ENCODE measurements at places on chromosomes 4 and X. TPM values are rescaled to one million over a fixed set of nuclear protein-coding genes. Genes with fewer than 3 reads are reported as not detected.

Gene ENPEP
- not detected for total RNA-seq

Gene CT55
- not detected for total RNA-seq

Gene DGAT2L6
- total RNA-seq = not detected

Gene RAB33A
- 23.3 TPM for total RNA-seq

Gene WAS
- total RNA-seq = 81.4 TPM

Gene CCSER1
- not detected for total RNA-seq

Gene XPNPEP2
- 0.42 TPM for total RNA-seq

Gene PPP3CA
- 11.3 TPM for total RNA-seq

Gene NPY2R
- not detected for total RNA-seq

Gene ADGRL3
- not detected for total RNA-seq

Gene SLC16A2
- total RNA-seq = 0.30 TPM

Gene UGT2B15
- not detected for total RNA-seq

DNA sequence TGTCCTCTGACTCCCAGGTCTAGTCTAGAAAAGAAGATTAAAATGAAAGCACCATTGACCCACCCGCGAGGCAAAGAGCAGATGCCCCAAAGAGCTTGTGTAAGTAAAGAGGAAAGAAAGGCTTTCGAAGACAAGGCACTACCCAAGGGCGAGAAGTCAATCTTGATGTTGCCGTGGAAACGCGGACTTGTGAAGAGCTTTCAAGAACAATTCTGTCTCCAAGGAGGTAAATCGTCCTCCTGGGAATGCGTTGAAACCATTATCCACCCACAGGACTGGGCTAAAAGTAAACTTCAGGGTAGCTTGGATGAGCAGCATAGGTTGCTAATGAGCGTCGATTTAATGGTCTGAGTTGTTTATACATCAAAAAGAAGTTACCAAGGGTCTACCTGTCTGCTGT is 189.3 kb downstream of the DHRSX start:
- DNase-seq = no peak

DNA sequence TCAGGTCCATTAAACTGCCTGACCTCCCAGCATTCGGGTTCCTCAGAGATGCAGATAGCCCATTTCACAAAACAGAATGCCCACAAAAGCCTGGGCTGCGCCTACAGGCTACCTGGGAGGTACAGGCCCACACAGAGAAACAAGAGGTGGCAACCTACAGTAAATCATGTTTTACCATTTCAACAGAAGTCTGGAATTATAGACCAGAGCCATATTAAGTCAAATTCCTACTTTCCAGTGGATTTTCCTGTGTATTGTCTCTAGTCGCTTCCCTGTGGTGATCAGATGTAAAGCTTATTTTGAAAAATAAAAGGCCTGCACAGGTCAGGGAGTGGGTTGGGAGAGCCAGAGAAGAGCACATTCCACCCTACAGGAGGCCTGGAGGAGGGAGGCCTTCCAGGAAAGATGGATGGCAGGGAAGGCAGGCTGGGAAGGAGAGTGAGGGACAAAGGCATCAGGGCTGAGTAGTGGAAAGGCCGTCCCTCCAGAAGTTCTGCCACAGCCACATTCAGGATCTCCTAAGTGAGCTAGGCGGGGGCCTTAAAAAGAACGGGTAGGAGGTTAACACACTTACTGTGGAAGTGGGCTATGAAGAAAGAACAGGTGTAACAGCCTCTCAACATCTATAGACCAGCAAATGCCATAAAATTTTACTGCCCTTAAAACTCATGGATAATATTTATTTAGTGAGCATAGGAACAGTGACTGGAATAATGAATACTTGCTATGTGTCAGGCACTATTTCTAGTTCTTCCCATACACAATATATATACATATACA is 19.0 kb upstream of the USO1 start:
- DNase-seq = no peak

- no peak for DNase-seq
Measured at GRCh38 chr4:177453116-177453515, 10.9 kb upstream of the AGA start.

DNA sequence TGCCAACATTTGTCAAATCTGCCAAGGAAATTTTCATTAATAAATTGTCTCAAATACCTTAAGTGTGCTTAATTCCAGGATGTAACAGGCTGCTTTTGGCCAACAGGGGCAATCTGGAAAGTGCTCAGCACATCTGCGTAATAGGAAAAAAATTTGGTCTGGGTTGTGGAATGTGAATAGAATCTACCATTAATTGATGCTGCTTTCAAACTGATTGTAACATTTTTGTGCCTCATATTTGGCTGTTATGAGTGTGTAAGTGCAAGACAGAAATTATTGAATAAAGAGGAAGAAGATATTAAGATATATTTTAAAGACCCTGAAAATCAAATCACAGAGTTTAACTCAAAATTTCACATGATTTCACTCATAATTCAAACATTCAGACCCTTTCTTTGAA is 41.1 kb downstream of the REELD1 start:
- no peak for DNase-seq

DNA sequence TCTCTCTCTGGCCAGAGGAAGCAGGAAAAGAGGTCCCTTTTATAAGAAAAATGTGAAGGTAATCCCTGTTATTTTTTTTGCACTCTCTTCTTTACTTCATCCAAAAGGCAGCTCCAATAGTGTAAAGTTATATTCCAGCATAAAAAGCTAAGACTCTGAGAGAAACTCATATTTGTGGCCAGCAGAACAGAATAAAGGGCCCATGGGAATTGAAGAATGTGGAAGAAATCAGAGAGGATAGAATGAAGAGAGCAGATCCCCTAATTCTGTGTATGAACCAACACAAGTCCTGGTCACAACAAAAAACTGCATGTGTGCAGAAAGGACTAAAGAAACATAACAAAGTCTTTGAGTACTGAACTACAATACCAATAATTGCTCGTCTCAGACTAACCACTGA is 22.3 kb downstream of the RPS6KA6 start:
- no peak for DNase-seq

GRCh38 chrX:15170927-15171326 is 99.0 kb downstream of the ASB9 start:
- no peak for DNase-seq

GRCh38 chr4:73798842-73799241 is 37.6 kb upstream of the CXCL6 start:
- no peak for DNase-seq

DNA sequence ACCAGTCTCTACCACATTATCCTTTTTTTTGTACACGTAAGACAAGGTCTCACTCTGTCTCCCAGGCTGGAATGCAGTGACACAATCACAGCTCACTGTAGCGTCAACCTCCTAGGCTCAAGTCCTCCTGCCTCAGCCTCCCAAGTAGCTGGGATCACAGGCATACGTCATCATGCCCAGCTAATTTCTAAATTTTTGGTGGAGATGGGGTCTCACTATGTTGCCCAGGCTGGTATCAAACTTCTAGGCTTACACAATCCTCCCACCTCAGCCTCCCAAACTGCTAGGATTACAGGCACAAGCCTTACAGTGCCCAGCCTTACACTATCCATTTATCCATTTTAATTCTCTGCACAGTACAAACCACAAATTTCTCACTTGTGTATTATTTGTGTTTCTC is 58.0 kb downstream of the CLOCK start:
- no peak for DNase-seq

- DNase-seq = no peak
Measured at GRCh38 chr4:83150653-83151330, 36.3 kb upstream of the PLAC8 start.

- no peak for DNase-seq
Measured at GRCh38 chr4:55172694-55173287, 47.4 kb upstream of the KDR start.

DNA sequence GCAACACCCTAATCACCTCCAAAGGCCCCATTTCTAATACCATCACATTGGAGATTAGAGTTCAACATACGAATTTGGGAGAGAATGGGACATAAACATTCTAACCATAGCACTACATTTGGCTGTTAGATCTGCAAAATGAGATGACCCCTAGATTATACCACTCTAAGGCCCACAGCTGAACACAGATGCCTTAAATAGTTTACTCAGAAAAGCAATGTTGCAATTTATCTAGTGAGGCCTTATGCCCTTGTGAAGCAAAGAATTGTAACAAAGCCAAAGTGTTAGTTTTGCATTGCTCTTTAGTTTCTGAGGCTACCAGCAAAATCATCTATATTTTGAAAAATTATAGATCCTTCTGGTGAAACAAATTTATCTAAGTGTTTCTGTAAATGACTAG is 31.6 kb upstream of the ARHGEF6 start:
- no peak for DNase-seq

- DNase-seq = no peak
Measured at GRCh38 chr4:7158081-7158750, 34.1 kb upstream of the SORCS2 start.

GRCh38 chr4:140092094-140092851 is 61.7 kb downstream of the MAML3 start:
- no peak for DNase-seq

GRCh38 chr4:152901205-152901604 is 34.9 kb upstream of the FHDC1 start:
- DNase-seq = no peak

DNA sequence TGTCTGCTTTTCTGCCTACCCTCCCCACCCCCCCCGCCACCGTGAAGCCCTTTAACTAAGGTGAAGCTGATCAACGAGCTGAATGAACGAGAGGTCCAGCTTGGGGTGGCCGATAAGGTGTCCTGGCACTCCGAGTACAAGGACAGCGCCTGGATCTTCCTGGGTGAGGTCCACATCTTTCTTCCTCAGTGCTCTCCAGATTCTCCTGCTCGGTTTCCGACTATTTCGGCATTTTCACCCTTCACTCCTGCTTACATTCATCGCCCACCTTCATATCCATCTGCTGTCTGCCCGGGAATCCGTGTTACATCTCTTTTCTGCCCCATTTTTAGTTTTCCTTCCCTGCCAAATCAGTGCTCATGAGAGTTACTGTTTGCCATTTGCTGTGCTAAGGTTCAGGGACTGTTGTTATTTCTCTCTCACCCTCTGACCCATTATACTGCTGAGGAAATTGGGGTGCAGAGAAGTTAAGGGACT is 459 bp downstream of the RBMX2 start:
- DNase-seq = no peak

GRCh38 chrX:128622296-128622695 is 570.1 kb upstream of the ACTRT1 start:
- DNase-seq = no peak

GRCh38 chr4:101415962-101416361 is 68.6 kb upstream of the PPP3CA start:
- DNase-seq = no peak

DNA sequence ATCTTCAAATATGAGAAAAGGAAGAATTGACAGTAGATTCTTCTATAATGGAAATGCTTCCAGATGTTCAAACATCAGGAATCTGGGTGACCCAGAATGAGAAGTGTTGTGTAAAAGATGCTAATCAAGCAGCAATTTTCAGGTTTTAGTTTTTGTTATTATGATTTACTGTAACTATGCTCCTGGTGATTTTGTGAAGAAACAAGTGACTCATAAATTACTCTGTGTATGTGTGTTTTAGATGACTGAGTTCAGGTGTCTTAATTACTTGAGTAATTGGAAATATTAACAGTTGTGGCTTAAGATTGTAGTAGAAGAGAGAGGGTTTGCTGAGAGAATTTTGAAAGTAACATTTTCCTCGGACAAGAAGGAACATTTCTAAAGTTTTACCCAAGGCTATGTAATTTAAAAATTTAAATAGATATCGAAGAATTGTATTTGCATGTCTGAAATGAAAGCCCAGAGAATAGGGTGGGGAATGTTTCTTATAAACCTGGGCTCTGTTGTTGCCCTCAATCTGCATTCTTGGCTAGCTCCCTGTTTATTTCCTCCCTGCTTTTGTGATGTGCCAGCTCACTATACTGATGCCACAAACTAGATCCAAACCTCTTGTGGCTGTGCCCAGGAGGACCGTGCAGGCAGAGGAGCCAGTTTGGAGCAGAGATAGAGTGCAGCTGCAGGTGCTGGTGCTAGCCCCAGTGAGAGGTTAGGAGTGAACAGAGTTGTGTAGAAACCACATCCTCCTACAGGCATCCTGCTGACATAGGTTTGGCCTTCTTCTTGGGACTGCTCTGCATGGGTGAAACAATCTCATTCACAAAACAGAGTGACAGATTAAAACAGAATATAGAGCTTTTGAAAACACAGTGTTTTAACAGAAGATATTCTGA is 25.4 kb upstream of the TNIP3 start:
- peak; percentile 56 for DNase-seq

GRCh38 chr4:44132526-44132925 is 316.1 kb downstream of the KCTD8 start:
- DNase-seq = no peak

GRCh38 chr4:69531251-69531650 is 35.5 kb upstream of the UGT2B4 start:
- no peak for DNase-seq

DNA sequence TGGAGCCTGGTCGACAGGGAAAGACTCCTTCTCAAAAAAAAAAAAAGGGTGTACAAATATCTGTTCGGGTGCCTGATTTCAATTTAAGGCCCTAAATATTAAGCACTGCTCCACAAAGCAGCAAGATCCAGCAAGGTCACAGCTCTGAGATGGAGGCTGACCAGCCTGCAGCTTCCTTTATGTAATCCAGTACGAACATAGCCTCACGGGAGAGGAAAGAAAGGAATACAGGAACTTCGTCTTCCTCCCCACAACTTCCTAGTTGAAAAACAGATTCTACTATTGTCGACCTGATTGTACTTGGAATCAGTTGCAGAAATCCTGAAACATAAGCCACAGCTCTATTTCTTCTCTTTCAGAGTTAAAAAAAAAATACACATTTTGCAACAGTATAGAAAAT is 53.5 kb upstream of the TBC1D9 start:
- no peak for DNase-seq

DNA sequence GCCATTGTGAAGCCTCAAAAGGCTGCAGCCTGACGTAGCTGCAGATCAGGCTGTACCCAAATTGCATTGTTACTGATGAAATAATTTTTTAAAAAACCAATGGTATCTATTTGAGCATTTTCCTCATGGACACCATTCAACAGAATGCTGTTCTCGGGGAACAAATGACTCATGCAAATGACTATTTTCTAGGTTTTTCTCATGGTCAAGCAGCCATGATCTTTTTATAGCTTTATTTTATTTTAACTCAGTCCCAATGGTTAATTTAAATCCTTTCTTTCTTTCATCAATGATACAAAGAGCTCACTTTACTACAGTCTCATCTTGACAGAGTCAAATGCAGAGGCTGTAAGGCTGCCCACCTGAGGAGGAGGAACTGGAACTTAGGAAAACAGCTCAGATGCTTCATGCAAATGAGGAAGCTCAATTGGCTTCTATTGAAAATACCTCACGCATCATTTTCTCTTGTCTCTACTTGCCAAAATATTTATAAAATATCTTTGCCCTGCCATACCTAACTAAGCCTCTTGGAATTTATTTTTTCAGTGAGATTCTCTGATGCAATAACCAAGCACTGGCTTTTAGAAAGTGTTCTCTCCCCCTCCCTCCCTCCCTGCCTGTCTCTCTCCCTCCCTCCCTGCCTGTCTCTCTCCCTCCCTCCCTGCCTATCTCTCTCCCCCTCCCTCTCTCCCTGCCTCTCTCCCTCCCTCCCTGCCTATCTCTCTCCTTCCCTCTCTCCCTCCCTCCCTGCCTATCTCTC is 81.0 kb downstream of the SORBS2 start:
- no peak for DNase-seq

GRCh38 chrX:14411326-14411725 is 118.0 kb upstream of the GLRA2 start:
- DNase-seq = no peak

Measured in activated T-cell treated with anti-CD3 and anti-CD28 coated beads, Interleukin-2, amount 50 U/mL, for 72 hours (primary cell).